ENCODE measurements at places on chromosomes 3 and 15. TPM values are rescaled to one million over a fixed set of nuclear protein-coding genes. Genes with fewer than 3 reads are reported as not detected.

Gene REC114
- total RNA-seq: not detected

Gene ROBO2
- 0.45 TPM for total RNA-seq

Gene ROPN1B
- not detected for total RNA-seq

Gene ATXN7
- total RNA-seq: 5.4 TPM

Gene CPN2
- total RNA-seq: not detected

Gene HDGFL3
- total RNA-seq: 50.6 TPM

Gene SLC9C1
- not detected for total RNA-seq

Gene A4GNT
- total RNA-seq: not detected

Gene SRGAP3
- total RNA-seq: 1.2 TPM

Gene DNAH12
- not detected for total RNA-seq

Gene WDR93
- 0.15 TPM for total RNA-seq

Gene NANOGP8
- total RNA-seq: not detected

Gene KBTBD12
- total RNA-seq: not detected

Data from bronchus fibroblast of lung (primary cell).